ENCODE measurements at places on chromosomes 16 and 17.

DNA sequence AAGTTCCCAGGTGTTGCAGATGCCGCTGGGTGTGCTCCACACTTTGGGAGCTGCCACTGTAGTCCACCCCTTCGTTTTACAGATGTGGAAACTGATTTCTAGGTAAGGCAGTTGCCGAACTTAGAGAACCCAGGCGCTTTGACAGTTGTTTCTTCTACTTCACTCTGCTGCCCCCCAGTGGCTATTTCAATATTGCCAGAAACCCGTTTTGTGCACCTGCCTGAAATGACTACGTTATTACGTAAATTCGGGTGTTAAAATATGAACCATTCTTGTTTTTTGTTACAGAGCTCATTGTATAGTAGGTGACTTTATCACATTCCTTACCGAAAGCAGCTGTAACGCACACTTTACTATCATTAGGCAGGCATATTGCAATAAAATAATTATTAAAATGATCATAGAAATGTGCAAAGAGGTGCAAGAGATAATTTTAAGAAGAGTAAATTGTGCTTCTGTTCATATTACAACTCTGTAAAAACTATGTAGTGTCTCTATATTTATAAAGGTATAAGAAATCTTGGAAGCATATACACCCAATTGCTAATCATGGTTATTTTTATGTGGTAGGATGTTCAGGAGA is 44.9 kb downstream of the OTOA start:
- H3K27me3 ChIP-seq: no peaks in the 10 kb centered on the region
- peaks cover 4% of the 10 kb centered on the region for H3K4me1 ChIP-seq
- H3K4me3 ChIP-seq: no peak overlapping the region
- no peaks in the 10 kb centered on the region for H3K36me3 ChIP-seq

- no peak overlapping the region for H3K27ac ChIP-seq
- DNase-seq: no peak
- peaks cover 7% of the 10 kb centered on the region for H3K4me1 ChIP-seq
- H3K36me3 ChIP-seq: no peaks in the 10 kb centered on the region
These were observed 7.4 kb upstream of the CPNE2 start for GRCh38 chr16:57084996-57085395.

DNA sequence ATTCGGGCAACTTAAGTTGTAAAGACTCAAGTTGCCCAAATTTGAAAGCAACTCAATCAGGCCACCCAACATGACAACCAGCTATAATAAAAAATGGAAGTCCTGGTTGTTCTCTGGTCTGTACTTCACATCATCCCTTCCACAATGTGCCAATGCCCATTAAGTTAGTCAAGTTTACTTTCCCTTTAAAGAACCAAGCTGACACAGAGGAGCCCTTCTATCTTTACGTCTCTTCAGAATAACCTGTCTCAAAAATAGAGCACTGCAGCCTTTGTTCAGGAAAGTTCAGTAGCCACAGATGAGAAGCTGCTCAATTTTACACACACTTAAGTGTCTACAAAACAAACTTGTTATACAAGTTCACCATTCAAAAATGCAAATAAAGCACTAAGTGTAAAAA is 75.1 kb upstream of the C17orf78 start:
- no peak for DNase-seq
- H3K4me3 ChIP-seq: no peak overlapping the region
- no peak overlapping the region for H3K27ac ChIP-seq

DNA sequence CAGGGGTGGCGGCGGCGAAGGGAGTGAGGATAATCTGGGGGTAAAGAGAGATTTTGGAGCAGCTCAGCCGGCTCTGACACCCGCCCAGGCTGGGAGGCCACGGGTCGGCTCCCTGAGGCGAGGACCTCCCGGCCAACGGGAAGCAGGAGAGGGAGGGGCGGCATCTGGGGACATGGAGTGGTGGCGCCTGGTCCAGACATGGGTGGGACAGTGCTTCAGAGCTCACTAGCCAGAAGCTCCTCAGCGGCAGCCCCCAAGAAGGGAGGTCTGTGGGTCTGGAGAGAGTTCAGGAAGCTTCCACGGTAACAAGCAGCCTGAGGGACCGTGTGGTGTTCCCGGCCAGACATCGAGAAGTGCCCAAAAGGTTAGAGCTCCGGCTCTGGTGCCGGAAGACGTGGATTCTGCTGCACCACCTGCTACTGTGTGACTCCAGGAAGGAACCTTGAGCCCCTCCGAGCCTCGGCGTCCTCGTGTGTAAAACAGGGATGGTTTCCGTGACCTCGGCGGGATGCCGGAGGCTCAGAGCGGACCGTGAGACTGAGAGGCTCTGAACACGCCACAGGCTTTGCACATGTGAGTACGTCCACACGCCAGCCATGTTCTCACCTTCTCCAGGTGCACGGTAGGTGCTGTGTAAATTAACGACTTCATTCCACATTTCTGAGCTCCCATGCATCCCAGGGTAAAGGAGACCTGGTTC is 56.9 kb downstream of the TIMM22 start:
- H3K4me1 ChIP-seq: no peaks in the 10 kb centered on the region
- peaks cover 14% of the 10 kb centered on the region for H3K36me3 ChIP-seq
- no peak overlapping the region for H3K4me3 ChIP-seq
- no peak for DNase-seq
- H3K27me3 ChIP-seq: no peaks in the 10 kb centered on the region

Measured in activated naive CD4-positive, alpha-beta T cell treated with anti-CD3 and anti-CD28 coated beads for 36 hours (primary cell).